GM12891 (cell line): ENCODE measurements at places on chromosomes 6 and 20.

GRCh38 chr6:111230351-111231089 lies 143.2 kb downstream of the SLC16A10 start:
- no peak for DNase-seq

- DNase-seq: no peak
These were observed 66.6 kb downstream of the EZR start for GRCh38 chr6:158752613-158753012.

DNA sequence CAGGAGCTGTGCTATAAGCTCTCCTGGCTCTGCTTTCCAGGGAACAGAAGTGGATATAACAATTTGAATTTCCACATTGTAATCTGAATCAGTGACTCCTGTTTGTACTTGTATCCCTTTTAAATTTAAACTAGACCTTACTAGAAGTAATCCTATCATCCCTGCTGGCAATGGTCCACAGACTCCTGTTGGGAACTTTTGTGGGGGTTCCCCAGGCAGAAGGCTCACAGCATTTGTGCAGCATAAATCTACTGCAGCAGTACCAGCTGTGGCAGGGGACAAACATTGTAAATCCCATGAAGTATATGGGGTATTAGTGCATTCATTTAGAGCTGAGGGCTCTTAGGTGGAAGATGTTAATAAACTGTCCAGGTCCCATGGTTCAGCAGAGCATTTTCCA lies 12.0 kb upstream of the PDCD2 start:
- DNase-seq: no peak

GRCh38 chr6:169237496-169238134 lies 16.0 kb downstream of the THBS2 start:
- DNase-seq: no peak

DNA sequence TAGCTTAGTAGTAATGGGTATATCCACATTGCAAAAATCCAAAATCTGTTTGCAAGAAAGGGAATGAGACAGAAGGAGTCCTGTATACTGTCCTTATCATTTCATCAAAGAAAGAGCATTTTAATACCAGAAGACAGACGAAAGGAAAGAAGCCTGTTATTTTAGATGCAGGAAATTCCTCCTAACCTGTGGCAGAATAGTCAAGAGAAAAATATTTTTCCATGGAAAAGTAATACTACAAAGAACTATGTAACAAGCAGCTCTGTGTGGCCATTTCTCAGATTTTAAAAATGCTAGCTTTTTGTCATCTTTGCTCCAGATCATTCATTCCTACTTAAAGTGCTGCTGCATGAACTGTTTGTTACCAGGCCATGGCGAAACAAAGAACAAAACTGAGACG lies 72.9 kb upstream of the SCP2D1 start:
- DNase-seq: no peak

GRCh38 chr6:42450477-42451332 lies 1.0 kb downstream of the TRERF1 start:
- no peak for DNase-seq

GRCh38 chr6:112485120-112485826 lies 138.1 kb downstream of the RFPL4B start:
- no peak for DNase-seq

DNA sequence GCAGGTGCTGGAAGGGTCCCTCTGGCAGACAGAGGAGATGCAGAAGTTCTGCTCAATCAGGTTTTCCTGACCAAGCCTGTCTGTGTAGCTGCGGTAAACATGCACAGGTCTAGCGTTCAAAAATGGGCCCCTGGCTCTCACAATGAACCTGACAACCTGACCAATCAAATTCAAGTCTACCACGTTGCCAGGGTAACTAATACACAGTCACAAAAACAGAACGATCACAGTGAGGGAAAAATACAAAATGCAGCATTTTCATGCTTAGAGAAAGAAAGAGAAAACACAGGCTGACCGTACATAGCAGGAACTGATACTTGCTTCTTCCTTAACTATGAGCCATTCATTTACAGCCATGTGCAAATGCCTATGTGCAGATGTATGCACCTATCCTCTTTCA lies 353.1 kb upstream of the TSHZ2 start:
- DNase-seq: no peak

DNA sequence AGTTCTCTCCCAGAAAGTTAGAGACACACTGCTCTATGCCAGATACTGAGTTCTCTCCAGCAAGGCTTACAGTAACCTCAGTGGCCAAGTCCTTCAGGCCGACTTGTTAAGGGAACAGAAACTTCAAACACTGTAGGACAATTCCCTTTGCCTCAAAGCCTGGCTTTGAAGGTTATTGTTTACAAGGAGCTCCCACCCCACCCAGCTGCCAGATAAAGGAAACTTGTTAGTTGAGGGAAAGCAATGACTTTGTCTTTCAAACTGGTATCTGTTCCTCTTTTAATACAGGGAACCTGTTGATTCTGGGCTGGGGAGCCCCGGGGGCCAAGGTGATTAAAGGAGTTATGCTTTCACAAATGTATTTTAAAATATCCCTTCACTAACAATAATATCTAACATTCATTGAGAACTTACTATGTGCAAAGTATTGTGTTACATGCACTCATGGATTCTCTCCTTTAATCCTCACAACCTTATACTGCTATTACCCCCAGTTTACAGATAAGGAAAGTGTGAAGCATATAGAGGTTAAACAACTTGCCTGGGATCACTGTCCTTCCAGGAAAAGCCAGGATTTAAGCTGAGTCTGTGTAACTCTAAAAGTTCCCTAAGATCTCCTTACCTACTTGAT lies 27.6 kb upstream of the CDKN1A start:
- DNase-seq: no peak

DNA sequence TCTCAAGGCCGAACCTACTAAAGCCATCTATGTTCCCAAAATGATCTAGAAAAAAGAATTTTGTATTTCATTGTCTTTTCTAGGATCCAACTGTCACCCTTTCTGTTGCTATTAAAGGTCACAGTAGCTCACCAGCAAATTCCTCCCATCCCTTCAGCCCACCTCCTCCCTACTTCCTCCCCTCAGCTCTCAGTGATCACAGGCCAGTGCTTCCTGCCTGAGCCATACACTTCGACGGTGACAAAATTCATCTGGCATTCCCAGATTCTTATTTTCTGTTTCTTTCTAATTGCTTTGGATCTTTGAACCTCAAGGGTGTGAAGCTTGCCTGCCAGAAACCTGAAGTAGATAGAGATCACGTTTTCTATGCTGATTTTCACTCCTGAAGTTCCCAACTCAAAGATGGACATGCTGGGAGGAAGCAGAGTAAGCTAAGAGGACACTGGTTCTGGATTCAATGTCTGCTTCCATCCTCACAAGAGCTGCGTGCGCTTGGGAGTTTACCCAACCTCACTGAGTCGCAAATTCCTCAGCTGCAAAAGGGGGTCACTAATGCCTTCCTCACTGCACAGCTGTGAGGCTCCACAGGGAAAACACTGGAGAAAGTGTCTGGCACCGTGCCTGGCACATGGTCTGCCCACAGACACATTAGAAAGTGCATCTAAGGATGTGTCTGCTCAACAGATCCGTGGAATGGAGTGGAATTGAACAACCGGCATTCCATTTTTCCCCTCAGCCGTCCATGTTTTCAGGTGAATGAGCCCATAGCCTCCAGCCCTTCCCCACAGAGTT lies 34.5 kb downstream of the MDGA1 start:
- no peak for DNase-seq

- DNase-seq: no peak
These were observed 28.5 kb downstream of the B4GALT5 start for GRCh38 chr20:49685161-49685601.

DNA sequence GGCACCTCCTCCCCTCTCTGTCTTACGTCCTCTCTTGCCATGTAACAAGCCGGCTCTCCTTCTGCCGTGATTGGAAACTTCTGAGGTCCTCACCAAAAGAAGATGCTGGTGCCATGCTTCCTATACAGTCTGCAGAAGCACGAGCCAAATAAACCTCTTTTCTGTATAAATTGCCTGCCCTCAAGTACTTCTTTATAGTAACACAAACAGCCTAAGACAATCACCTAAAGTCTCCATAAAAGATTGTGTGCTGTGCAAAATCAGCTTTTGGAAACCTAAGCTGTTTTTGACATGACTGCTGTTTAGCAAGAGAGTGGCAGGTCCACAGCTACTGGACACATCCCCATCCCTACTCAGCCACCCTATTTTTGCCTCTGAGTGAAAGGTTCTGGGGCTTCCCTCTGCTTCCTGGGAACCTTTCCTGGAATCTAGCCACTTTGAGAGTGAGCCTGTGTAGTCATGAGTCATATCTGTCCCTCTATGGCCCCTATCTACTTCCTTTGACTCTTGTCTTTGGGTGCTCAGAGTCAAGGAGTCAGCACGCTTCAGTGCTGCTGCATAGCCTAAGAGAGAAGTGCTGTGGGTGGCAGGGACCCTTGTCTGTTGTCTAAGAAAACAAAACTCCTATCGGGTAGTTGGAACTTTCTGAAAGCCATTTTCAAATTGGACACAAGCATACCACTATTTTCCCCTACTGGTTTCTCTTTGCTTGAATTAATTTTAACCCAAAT lies 110.0 kb downstream of the PPP1R14C start:
- DNase-seq: no peak

GRCh38 chr20:41177636-41178035 lies 40.3 kb downstream of the PLCG1 start:
- DNase-seq: no peak

- DNase-seq: no peak
These were observed 24.1 kb downstream of the LGSN start for GRCh38 chr6:63295553-63296194.

- DNase-seq: no peak
These were observed 828.6 kb downstream of the QKI start for GRCh38 chr6:164243012-164243610.

DNA sequence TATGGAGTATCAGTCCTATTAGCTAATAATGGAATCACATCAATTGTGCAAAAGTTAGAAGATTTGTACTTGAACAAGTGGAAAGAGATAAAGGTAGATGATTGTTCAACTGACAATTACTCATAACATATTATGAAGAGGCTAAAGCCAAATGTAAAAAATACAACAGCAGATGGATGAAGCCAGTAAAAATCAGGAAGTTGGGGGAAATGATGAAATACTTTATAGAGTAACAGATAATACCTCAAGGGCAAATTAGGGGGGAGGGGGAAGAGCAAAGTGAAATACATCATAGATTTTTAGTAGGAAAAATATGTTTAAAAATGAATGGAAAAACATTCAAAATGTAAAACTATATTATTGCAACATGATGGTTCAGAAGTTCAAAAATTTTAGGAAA lies 114.0 kb downstream of the PDSS2 start:
- DNase-seq: no peak
